Activated CD4-positive, alpha-beta memory T cell treated with anti-CD3 and anti-CD28 coated beads, Interleukin-2, amount 10 ng/mL, durations not matched to agents 7 days and 5 days (primary cell): ENCODE measurements at places on chromosomes 1 and 21.

DNA sequence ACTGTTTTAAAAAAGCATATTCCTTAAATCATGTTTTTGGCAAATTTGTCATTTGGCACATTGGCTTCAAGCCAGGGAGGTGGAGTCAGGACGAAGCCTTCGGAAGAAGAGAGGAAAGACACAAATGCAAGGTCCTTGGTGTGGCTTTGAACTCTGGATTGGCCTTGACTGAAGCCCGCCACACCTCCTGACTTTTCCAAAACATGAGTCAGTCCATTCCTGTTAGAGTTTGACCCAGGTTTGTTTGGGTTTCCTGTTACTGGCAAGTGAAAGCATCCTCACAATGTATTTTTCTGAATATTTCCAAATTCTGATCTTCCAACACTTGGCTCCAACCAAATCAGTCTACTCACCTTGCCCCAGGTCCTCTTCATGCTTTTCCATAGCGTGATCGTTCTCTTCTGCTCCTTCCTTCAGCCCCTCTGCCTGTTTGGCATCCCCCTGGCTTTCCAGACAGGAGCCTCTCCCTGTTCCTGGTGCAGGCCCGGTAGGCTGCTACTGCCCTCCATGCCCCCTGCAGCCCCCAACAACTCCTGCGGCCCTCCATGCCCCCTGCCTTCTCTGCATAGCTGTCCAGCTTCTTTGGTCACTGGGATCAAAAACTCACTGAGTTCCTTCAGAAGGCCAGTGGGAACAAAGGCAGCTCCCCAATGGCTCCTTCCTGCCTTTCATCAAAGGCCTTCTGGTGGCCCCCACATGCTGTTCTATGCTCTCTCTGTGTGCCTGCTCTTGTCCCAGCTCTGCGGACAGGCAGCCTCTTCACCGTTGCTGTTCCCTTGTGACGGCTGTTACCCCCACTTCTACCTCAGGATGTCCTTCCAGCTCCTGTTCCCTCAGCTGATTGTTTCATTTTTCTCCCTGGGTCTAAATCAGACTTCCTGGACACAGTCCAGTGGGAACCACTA lies 30.4 kb upstream of the SLC30A1 start:
- no peak for DNase-seq

DNA sequence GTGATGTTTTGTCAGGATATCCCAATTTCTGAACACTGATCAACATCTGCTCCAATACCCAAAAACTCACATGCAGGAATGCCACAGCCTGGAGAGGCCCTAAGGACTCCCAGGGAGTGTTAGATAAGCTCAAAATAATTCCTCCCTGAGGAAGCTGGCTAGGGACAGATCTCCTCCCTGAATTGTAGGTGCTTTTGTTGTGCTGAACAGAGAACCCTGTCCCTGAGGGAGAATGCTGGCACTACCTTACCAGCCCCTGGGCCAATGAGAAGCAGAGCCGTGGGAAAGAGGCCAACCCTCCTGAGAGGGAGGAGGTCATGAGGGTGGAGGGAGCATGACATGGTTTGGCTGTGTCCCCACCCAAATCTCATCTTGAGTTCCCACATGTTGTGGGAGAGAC lies 73.6 kb upstream of the PTGFRN start:
- no peak for DNase-seq

DNA sequence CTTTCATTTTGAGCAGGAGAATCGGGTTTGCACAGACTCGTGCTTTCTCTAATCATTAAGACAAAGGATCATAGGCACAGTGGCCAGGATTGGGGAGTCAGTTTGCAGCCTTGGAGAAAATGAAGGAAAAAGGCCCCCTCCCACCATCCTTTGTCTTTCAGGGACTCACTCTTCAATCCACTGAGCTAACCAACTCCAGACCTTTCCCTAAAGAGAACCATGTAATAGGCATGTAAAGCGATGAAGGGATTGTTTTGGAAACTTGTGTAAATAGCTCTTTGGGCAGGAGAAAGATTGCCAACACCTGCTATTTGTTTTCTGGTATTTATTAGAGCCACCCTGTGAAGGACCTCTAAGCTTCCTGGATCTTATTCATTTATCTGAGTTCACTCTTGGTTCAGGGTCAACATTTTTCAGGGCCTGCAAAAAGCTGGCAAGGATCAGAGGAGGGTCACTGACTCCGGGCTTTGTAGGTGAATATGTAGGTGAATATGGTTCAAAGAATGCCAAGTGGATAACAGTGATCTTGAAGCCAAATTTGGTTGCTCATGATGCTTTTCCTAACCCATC lies 192.6 kb upstream of the FGGY start:
- DNase-seq: no peak

DNA sequence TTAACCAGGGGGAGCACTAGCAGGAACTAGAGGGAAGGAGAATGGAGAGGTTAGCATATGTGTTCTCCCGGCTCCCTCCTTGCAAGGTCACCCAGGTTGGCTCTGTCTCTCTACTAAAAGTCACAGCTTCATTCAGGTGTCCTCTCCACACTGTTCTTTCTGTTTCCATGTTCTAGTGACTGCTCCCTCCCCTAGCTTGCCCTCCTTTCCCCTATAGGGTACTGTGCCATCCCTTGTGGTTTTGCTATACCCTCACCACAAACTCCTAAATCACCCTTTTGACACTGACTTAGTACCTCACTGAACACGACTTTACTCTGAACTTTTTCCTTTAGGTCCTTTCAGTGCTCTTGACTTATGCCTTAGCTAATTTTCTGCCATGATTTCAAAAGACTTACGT lies 389.3 kb downstream of the ST6GALNAC3 start:
- DNase-seq: no peak

GRCh38 chr1:32871364-32872191 lies 866 bp upstream of the FNDC5 start:
- no peak for DNase-seq

DNA sequence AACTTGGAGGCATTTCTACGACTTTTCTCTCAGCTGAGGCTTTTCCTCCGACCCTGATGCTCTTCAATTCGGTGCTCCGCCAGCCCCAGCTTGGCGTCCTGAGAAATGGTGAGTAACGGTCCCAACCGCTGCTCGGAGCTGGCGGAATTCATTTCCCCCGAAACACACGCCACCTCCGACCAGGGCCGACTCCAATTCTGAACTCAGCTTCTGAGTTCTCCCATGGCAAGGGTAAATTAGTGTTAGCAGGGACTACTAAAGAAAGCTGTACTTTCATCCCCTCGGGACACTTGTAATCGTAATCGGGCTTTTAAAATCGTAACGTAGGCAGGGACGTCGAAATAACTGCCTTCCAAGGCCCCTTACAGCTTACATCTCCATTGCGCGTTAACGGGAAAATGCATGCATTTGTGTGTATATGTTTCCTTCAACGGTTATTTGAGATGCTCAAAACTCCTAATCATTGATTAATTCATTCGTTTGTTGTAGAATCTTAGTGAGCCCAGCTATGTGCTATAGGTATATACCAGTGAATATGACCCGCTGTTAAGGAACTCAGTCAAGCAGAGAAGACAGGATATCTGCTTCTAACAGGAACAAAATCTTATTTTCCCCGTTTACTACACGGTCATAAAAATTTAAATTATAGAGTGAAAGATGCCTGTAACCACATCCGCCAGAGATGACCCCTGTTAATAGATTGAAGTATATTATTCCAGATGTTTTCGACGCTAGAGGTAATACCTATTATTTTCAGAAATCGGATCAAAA lies 472 bp downstream of the DTL start:
- no peak for DNase-seq

DNA sequence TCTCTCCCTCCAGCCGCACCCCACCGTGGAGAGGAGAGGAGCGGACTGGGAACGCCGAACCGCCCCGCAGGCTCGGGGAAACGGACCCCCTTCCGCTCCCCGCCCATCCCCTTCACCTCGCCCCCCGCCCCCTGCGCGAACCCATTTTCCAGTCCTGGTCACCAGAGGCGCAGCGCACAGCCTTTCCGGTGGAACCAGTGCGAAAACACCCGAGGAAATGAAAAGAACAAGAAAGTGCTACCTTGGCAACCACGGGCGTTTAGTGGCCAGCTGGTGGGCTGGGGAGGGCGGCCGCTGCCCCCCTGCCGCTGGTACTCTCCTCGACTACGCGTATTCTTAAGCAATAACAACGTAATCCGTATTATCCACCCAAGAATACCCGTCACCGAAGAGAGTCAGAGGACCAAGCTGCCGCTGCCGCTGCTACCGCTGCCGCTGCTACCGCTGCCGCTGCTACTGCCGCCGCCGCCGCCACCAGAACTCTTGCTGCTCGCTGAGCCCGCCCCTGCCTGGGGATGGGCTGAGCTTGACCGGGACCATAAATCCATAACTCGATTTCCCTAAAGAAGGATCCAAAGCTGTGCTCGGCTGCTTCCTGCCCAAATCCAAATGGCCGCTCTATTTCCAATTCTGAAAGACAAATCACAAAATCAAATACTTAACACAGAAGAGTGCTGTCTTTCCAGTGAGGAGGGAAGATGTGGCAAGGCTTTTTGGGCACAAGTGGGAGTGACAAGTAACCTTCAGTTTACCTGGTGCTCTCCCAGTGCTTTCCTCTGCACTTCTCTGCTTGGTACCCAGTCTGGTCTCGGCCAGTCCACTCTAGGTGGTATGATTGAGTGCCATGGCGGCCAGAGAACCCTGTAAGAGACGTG lies 125.2 kb upstream of the DPYD start:
- peak; percentile 29 for DNase-seq

- DNase-seq: no peak
Measured at GRCh38 chr1:203425663-203425975, 50.0 kb upstream of the PRELP start.

- DNase-seq: no peak
Measured at GRCh38 chr21:29771491-29772066, 168.2 kb downstream of the GRIK1 start.

- no peak for DNase-seq
Measured at GRCh38 chr1:21625390-21626190, 43.6 kb downstream of the RAP1GAP start.

DNA sequence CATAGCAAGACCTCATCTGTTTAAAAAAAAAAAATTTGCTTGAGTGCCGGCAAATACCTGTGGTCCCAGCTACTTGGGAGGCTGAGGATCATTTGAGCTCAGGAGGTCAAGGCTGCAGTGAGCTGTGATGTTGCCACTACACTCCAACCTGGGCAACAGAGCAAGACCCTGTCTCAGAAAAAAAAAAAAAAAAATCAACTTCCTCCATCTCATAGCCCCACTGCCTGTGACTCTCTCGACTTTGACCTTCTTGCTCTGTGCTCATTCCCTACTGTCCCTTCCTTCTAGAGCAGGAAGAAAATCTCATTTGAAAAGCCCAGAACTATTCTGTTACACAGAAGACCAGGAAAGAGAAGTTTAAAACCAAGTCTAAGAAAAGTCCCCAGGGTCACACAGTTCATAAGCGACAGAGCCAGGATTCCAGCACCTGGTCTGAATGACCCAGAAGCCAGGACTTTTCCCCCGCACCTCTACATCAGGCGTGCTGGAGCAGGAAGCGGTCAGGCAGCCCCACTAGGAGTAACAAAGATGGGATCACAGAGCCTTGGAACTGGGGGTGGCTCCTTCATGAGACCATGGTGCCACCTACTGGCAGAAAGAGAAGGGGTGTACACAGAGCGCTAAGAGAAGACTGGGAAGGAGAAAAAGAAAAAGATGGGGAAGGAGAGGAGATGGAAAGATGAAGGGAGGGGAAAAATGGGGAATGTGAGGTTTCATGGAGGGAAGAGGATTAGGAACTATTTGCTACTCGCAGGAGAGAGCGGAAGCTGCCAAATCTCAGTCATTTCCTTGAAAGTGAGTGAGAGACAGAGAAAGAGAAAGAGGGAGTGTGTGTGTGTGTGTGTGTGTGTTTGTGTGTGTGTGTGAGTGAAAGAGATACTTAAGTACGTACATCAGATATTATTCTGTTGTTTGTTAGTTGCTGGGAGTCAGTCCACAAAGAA lies 3.1 kb upstream of the P3R3URF start:
- peak; percentile 70 for DNase-seq

DNA sequence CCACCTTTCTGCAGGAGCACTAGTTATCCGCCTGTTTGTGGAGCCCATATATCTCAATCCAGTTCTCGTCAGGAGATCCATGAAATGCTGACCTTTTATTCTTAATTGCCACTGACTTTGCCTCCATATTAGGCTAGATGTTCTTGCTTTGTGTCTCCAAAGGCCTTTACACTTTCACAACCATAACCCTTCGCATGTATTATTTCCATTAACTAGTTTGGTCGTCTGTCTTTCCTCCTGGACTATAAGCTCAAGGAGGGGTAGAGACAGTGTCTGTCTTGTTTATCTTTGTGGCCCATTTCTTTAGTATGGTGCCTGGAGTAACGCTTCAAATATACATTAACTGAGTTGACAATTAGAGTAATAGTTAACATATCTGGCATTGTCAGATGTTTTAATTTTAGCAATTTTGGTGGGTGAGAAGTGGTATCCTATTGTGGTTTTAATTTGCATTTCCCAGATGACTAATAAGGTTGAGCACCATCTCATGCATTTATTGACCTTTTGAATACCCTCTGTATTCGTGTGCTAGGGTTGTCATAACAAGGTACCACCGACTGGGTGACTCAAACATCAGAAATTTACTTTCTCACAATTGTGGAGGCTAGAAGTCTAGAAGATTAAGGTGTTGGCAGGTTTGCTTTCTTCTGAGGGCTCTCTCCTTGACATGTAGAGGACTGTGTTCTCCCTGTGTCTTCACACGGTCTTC lies 21.7 kb upstream of the IL12RB2 start:
- no peak for DNase-seq

- DNase-seq: no peak
Measured at GRCh38 chr1:108017698-108018097, 52.7 kb upstream of the VAV3 start.

DNA sequence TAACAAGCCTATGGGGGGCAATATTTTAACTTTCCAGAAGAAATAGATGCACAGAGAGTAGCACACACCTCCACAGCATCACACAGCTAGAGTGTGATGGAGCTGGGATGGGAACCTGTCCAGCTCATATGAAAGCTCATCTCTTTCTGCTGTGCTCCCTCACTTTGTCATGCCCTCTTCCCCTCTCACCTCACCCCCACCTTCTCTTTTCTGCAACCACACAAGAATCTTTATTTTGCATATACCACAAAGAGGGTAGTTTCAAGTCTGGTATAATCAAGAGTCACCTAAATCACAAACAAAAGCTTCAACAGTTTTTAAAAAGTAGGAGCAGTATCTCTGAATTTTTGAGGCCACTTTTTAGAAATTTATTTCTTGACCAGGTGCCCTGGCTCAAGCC lies 22.6 kb downstream of the FOXD2 start:
- no peak for DNase-seq

DNA sequence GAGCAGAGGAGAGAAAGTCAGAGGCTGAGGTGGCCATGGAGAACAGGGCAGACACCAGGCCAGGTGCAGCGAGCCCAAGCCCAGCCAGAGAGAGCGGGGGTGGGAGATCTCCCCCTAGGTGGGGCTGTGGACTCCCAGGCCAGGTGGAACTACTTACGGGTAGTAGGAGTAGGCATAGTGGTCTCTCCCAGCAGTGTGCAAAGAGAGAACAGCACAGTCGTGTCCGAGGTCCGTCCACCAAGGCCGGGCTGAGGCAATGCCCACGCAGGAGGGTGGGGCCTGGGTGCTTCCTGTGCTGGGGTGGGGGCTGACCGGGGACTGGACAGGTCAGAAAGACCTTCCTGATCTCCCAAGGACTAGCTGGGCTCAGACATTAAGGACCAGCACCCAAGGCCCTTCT lies 263.7 kb downstream of the PTPRU start:
- peak; percentile 11 for DNase-seq
